T-helper 22 cell (primary cell): ENCODE measurements at places on chromosomes 1 and 21.
A peak's percentile ranks its signal among the peaks of the same experiment; 100 is the strongest.

GRCh38 chr21:43923391-43923790 is 58.4 kb downstream of the AGPAT3 start:
- DNase-seq = no peak

GRCh38 chr1:30923597-30923996 is 15.0 kb upstream of the SDC3 start:
- DNase-seq = no peak

DNA sequence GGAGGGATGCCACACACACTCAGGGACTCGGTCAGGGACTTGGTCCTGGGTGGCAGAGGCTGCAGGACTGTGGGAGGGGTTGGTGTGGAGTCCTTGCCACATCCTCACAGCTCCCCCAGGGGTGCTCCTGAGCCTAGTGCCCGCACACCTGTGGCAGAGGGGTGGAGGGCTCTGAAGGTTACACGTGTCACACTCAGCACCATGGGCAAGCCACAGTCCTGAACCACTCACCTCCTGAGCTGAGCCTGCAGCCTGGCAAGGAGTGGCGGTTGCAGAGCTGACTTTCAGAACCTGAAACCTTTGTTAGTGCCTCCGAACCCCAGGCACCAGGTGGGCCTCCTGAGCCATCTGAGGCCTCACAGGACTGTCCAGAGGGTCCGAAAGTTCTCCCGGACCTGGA is 249.2 kb upstream of the C1orf174 start:
- DNase-seq = no peak

DNA sequence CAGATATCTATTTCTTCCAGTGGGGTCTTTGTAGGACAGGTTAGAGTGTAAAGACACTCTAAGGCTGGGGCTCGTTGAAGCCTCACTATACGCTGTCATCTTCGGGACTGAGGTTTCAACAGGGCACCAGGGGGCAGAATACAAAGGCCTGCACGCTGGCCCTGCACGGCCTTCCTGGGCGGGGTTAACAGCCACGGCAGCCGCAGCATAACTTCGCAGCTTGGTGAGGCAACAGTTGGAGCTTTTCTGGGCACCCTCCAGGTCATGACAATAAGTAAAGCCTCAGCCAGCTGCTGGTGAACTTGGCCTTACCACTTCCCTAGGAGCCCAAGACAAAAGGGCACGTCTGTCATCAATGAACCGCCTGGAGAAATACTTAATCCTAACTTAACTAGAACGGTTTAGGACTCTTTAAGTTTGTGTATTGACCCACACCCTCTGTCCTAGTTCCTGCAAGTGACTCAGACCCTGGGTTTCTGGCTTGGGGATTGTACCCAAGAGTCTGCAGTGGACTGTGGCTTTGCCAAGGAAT is 2.3 kb upstream of the RUNX1 start:
- peak; percentile 72 for DNase-seq

- DNase-seq = no peak
These were observed 54.1 kb downstream of the SLC35D1 start for GRCh38 chr1:66999640-67000400.

DNA sequence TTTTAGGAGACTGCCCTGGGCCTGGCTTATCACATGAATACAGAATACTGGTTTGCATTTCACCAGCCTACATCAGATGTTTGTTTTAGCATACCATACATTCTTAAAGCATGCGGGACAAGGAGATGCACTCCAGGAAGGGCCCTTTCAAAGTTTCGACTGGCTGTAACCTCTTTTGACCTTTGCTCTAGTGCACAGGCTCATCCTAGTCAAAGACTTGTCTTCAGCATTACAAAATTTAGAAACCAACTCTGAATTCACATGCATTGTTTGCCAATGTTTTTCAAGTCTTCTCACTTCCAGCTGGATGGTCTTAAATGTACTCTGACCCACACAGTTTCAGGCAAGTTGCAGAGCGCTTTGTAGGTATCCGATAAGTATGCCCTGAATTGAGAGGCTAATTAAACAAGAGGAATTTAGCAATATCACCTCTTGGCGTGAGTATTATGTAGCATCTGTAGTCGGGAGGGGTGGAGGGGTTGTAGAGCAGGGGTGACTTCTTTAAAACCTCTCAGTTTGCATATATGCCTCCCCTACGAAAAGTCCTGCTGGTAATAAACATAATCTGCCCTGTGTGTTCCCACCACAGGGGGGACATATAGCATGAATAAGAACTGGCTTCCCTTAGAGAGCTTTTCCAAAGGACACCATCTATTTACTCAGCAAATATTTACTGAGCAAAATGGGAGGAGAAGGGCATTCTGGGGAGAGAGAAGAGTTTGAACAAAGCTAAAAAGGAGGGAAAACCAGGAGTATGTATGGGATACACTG is 24.4 kb upstream of the AHCYL1 start:
- no peak for DNase-seq

GRCh38 chr1:236524142-236524894 is 536 bp downstream of the LGALS8 start:
- peak; percentile 57 for DNase-seq

DNA sequence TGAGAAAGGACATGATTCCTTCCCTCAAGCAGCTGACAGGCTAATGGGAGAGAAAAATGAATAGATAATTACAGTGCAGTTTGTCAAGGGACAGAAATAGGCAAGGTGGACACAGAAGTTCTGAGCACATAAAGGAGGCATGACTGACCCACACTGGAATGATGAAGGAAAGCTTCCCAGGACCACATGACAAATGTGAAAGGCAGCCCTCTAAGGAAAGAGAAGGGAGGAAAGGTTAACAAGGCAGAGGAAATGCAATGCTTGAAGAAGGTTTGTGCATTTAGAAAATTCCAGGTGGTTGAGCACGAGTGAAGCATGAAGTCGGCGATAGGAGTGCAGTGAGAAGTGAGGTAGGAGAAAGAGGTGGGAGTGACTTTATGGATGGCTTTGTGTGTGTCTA is 37.4 kb downstream of the LAMC2 start:
- DNase-seq = no peak

- DNase-seq = no peak
These were observed 2.2 kb downstream of the SOX13 start for GRCh38 chr1:204075139-204075521.

GRCh38 chr1:25780318-25781129 is 19.5 kb upstream of the SELENON start:
- DNase-seq = no peak

DNA sequence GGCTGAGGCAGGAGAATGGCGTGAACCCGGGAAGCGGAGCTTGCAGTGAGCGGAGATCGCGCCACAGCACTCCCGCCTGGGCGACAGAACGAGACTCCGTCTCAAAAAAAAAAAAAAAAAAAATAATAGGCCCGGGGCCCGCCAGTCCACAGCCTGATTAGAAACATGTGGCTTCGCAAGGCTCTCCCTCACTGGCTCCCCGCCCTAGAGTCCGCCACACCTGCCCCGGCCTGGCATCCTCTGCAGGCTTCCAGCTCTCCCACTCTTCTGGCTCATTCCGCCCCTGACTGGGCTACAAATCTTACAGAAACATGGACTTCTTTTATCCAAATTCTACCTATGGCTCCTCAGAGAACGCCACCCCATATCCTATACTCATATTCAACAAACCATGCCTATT is 32.4 kb downstream of the PGBD5 start:
- no peak for DNase-seq

DNA sequence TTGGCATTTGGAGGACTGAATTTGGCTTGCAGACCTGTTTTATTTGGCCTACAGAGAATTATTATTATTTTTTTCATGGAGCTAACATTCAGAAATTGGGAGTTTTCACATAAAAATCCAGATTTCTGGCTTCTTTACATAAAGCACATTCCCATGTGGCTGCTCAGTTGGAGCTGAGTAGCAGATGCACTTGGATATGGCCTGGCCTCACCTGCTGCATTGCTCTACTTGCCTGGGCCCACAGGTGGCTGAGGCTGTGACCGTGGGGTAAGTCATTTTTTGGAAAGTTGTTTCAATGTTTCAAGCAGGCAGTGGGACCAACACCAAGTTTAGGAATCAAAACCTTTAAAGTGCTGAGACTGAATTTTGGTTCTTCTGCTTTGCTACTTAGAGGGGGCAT is 56.7 kb downstream of the GADD45A start:
- no peak for DNase-seq

GRCh38 chr21:41835711-41836154 is 43.4 kb downstream of the PRDM15 start:
- DNase-seq = no peak

- no peak for DNase-seq
These were observed 8.7 kb upstream of the CCN1 start for GRCh38 chr1:85571828-85572227.

GRCh38 chr1:12040457-12041051 is 21.3 kb downstream of the MIIP start:
- no peak for DNase-seq

GRCh38 chr1:88658419-88658818 is 25.7 kb upstream of the PKN2 start:
- no peak for DNase-seq

GRCh38 chr1:233750139-233750538 is 136.2 kb downstream of the KCNK1 start:
- no peak for DNase-seq

GRCh38 chr1:195173753-195174152 is 1434.5 kb downstream of the KCNT2 start:
- DNase-seq = no peak

DNA sequence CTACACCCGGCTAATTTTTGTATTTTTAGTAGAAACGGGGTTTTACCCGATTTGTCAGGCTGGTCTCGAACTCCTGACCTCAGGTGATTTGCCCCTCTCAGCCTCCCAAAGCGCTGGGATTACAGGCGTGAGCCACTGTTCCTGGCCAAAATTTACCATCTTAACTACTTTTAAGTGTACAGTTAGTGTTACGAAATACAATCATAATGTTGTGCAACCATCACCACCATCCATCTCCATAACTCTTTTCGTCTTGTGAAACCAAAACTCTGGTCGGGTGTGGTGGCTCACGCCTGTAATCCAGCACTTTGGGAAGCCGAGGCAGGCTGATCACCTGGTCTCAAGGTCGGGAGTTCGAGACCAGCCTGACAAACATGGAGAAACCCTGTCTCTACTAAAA is 14.1 kb upstream of the ZBTB40 start:
- no peak for DNase-seq

DNA sequence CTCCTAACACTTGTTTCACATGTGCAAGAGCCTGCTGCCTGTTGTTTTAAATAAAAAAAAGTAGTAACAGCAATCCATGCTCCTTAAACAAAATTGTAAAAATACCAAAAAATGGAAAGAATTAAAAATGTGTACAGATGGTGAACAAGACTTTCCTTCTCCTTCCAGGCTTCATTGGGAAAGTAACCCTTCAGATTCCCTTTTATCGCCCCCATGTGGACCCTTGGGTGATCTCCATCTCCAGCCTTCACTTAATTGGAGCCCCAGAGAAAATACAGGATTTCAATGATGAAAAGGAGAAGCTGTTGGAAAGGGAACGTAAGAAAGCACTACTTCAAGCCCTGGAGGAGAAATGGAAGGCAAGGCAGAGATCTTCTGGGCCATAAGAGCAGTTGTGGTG is 14.2 kb downstream of the VPS13D start:
- DNase-seq = no peak

- DNase-seq = no peak
These were observed 18.2 kb downstream of the RHBG start for GRCh38 chr1:156386949-156387869.

GRCh38 chr1:25922971-25923552 is 16.8 kb upstream of the STMN1 start:
- DNase-seq = no peak

DNA sequence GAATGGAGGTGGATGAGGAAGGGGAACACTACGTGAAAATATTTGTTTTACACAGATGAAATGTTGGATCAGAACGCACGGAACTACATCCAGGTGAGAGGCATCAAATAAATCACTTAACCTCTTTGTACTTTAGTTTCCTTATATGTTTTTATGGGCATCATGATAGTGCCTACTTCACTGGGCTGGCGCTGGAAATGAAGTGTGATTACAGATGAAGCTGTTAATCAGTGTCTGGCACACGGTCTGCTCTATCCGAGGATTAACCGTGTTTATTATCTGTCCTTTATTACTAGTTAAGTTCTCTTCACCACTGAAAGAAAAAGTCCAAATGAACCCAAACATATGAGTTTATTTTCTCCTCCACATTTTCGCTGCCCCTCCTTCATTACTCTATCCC is 96.0 kb upstream of the TRABD2B start:
- no peak for DNase-seq

DNA sequence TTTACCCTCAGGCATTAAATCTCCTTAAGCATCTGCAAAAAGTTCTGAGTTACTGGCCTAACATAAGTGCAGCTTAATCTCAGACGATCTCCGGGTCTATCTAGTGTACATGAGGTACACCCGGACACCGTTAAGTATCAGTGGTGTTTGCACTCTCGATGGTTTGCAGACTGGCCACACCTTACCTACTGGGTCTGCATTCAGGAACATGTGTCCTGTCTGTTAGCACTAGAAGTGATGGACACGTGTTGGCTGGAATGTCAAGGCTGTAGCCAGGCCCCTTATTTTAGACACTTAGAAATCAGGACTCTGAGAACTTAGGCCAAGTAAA is 783 bp upstream of the AGL start:
- DNase-seq = no peak

DNA sequence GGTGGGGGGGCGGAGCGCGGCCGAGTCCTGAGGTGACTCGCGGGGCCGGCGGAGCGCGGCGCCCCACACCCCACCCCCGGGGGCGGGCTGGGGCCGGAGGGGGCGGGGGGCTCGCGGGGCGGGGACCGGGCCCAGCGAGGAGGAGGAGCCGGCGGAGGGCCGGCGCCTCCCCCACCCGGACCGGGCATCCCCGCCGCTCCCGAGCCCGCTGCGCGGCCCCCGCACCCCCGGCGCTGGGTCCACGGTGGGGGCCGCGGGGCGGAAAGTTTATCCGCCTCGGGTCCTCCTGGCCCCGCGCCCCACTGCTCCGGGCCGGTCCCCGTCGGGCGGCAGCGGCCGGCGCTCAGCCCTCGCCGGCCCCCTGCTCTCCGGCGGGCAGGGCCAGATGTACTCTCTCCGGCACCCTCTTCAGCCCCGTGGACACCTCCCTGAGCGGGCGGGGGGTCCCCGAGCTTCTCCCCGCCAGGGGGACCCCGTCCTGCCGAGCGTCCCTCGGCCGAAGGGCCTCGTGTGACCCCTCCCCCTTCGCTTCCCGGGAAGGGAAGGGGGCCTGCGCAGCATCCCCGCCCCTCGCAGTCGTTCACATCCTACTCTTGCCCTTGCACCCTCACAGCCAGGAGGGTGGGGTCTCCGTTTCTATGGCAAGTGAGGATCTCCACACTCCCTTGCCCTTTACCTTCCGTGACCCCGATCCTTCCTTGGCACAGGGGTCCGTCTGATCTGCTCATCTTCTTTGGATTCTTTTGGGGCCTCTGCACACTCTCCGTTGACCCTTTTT is 663 bp downstream of the CAMTA1 start:
- DNase-seq = peak; percentile 46
